T-helper 9 cell (primary cell): ENCODE measurements at places on chromosomes 2 and 18.

- no peak for DNase-seq
Measured at GRCh38 chr2:105373895-105374401, 24.9 kb downstream of the FHL2 start.

- DNase-seq: no peak
Measured at GRCh38 chr18:62435435-62436031, 87.3 kb upstream of the ZCCHC2 start.

- DNase-seq: no peak
Measured at GRCh38 chr2:231228974-231229529, 30.6 kb downstream of the ARMC9 start.

DNA sequence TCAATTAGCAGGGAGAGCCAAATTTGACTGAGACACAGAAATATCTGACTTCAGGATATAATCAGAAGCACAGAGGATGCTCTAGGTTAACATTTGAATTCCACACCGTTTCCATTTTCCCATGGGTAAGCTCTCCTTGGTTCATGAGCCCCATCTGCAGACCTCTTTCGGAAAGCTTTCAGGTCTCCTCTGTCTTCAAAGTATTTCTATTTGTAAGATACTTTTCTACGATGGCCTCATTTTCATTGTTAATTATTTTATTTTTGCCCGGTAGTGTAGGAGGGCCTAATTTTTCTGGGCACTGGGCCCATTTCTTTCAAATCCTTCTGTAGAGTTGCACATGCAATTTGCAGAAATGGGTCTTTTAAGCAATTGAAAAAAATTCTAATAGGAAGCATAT, 53.8 kb downstream of the LRPPRC start:
- no peak for DNase-seq

GRCh38 chr18:3117493-3118192, 102.1 kb downstream of the MYOM1 start:
- DNase-seq: no peak

- no peak for DNase-seq
Measured at GRCh38 chr2:96236882-96237281, 28.3 kb upstream of the STARD7 start.

GRCh38 chr2:241257419-241258032, 57.9 kb downstream of the HDLBP start:
- no peak for DNase-seq

DNA sequence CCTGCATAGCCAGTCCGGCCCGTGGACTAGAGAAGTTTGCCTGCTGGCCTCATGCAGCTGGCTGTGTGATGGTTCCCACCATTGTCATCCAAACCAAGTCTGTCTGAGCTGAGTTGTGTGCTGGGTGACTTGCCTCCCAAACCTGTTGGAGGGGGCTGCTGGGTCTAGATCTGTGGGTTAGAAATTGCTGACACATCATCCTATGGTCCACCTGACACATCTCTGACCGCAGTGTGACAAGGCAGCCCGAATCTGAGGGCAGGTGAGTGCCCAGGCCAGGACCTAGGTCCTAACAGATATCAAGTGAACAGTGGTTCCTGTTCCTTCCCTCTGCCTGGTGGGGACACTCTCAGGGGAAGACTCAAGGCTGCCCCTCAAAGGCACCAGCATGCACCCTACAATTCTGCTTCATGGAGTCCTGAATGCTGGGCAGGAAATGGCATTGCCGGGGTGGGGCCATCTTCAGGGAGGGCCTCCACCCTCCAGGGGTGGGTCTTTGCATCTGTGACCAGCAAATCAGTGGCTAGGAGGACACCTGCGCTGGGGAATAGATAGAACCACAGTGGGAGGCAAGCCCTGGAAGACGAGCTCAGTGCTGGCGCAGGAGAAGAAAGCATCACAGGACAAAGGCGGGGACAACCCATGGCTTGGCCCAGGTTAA, 117.9 kb upstream of the ID2 start:
- DNase-seq: no peak
